ENCODE measurements at places on chromosomes 11 and 22. TPM values are rescaled to one million over a fixed set of nuclear protein-coding genes. Genes with fewer than 3 reads are reported as not detected.

PRR33 gene
- not detected for total RNA-seq

- DNase-seq: no peak
Observed at GRCh38 chr11:118081241-118081958, 4.5 kb downstream of the TMPRSS4 start.

DNA sequence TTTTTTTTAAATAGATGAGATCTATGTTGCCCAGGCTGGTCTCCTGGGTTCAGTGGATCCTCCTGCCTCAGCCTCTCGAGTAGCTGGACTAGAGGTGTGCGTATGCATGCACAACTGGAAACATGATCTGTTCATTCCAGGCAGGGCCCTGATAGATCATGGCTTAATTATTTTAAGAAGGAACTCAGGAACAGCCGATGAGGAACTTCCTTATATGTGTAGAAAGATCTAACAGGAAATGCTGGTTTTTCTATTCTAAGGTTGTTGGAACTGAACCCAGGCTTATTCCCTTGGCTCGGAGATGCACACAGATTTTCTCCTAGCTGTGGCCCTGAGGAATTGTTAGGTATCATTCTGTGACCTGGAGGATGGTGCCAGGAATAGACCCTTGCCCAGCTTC, 32.4 kb downstream of the SPECC1L start:
- DNase-seq: no peak

DNA sequence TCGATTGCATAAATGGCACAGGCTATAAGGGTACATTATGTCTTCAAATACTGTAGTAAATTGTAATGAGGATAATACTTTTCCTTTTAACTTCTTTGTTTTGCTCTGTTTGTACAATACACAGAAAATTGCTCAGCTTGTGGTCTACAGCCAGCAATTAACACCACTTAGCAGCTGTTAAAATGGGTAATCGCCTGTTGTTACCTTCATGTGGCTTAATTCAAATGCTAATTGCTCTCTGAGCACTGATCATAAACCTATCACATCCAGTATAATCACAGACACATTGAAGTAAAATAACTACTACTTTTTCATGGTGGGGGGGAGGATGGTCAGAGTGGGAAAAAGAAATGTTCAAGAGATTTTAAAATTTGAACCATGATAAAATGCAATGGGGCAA, 1164.1 kb upstream of the CNTN5 start:
- no peak for DNase-seq

GRCh38 chr11:70845591-70846041, 406.8 kb downstream of the SHANK2 start:
- DNase-seq: no peak

DNA sequence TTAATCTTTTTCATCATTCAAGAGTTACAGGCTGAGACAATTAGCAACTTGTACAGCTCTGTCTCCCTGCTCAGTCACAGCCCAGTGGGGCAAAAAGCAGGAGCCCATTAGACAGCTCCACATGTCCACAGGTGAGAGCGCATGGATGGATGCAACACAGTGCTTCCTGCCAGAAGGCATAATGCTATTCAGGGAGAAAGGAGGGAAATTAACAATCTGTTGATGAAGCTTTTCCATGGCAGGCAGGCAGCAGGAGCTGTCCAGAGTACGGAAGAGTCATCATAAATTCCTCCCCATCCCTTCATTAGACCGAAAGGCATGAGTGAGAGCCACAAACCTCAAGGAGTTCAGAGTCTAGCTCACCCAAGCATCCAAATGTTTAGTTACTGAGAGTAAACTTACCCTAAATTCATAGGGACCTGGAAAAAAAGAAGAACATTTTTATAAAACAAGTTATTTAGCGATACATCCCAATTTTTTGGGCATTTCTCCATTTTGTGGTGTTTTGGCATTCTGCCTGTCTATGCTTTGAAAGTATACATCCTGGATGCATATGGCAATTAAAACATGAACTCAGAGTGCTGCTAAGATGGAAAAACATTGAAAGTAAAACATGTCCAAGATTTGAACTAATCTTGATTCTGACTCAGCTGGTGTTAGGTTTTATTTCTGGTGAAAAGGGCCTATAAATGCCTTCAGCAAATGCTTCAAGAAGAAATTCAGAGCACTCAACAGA, 428.1 kb downstream of the OPCML start:
- DNase-seq: no peak

Data from activated CD8-positive, alpha-beta memory T cell treated with anti-CD3 and anti-CD28 coated beads, Interleukin-2, amount 10 ng/mL, durations not matched to agents 7 days and 5 days (primary cell).